GM19239 (cell line): ENCODE measurements at places on chromosomes 2 and 18.
A peak's percentile ranks its signal among the peaks of the same experiment; 100 is the strongest.

DNA sequence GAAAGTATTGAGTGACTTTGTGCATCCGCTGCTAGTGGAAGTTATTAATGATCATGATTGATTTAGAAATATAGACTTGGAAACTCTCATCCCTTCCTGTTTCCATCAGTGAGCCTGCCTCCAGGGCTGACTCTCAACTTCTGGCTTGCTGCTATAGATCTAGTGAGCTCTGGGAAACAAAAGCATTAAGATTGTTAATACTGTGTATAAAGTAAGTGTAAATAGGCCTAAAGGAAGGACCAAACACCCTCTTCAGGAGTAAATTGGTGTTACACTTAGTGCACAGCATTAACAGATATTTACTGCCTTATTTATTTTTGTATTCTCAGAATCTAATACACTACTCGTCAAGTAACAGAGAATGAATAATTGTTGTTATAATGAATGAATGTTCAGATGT, 285.6 kb downstream of the THSD7B start:
- DNase-seq = no peak

DNA sequence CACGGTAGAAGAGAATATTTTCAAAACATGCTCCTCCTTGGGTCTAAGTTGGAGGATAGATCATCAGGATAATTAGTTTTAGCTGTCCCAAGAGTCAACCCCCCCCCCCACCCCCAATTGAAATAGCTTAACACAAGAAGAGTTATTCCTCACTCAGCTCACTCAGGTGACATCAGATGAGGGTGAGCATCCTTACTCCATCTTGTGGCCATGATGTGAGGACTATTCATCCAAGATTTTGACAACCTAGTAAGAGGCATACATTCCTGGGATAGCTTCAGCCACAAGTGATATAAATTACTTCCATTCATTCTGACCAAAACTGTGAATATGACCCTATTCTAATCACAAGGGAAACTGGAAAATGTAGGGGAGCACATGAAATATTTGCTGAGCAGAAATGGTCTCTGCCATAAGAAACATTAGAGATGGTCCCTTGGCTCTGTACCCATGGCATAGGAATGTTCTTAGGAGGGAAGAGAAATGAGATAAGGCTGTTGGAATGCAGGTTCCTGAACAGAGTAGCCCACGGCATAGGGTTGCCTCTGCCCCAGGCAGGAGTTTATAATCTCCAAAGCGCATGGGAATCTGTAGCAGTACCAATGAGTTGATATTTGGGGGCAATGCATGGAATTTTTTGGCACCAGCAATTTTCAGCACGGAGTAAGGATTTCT, 257.2 kb downstream of the CYRIA start:
- DNase-seq = no peak

DNA sequence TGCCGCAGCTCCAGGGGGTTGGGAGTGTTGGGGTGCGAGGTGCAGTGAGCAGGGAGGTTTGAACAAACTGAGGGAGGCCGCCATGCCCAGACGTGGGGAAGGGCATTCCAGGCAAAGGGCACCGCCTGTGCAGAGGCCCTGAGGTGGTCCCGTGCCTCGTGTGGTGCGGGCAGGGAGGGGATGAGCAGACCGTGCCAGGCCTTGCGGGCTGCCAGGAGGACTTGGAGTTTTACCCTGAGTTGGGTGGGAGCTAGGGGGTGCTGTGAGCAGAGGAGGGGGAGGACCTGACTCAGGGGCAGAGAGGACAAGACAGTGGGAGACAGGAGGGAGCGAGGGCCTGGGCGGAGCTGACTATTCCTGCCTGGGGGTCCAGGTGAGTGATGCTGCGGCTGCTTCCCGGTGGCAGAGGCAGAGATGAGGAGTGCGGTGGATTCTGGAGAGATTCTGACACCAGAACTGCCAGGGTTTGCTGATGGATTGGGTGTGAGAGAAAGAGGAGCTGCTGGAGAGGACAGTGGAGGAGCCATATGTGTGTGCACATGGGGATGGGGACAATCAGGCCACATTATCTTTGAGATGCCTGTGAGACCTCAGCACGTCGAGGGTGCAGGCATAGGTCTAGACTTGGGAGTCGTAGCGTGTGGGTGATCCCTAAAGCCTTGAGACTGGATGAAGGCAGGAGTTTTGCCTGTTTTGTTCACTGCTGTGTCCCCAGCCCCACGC, 23.4 kb downstream of the ZAP70 start:
- no peak for DNase-seq

GRCh38 chr2:57882895-57883515, 163.6 kb upstream of the VRK2 start:
- DNase-seq = no peak

DNA sequence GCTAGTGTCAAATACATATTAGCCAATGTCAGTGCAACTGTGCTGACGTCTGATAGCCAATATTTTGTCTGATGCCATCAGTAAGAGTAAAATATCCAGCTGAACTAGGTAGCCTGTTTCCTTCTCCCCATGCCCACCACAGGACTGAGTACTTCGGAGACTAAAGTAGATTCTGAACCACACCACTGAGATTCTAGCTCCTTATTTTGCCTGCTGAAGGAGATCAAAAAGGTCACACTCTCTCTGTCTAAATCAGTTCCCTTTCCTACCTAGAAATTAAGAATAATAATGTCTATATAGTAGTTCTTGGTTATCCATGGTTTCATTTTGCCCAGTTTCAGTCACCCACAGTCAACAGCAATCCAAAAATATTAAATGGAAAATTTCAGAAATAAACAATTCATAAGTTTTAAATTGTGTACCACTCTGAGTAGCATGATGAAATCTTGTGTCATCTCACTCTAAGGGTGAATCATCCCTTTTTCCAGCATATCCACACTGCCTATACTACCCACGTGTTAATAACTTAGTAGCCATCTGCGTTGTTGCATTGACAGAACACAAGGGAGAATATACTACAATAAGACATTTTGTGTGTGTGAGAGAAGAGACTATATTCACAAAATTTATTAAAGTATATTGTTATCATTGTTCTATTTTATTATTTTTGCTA, 1043.3 kb upstream of the PIK3C3 start:
- DNase-seq = no peak

DNA sequence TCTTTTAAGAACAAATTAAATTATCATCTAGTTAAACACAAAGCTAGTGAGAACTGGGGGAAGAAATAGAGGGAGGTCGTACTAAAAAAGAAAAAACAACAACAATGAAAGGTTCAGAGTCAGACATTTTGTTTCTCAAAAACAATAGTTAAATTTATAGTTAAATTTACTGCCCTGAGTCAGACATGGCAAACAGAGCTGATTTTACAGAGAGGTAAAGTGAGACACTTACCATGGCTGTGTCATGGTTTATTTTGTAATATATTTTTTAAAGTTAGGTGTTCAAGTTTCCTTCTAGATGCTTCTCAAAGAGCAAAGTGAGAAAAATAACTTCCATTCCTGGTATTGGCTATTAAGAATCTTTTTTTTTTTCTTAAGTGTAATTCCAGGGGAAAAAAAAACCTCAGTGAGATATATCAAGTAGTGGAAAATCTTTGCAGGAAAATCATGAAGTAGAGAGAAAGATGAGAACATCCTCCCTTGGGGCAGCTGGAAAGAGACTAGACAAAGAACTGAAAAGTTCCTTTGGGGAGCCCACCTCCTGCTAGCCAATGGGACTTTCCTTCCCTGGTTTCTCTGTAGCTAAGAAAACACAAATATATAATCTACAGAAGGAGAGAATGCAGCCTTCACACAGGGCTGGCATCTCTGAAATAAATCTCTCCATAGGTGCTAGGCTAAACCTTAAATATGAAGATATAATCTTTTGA, 12.3 kb downstream of the KLF7 start:
- no peak for DNase-seq

- DNase-seq = peak; percentile 28
These were observed 303.8 kb upstream of the TRIB2 start for GRCh38 chr2:12412898-12413305.
